ENCODE measurements at places on chromosomes 2 and 18. TPM values are rescaled to one million over a fixed set of nuclear protein-coding genes. Genes with fewer than 3 reads are reported as not detected.

Gene OTOS
- total RNA-seq = not detected

Gene KLHL14
- total RNA-seq = 1.6 TPM

Gene UGGT1
- 21.3 TPM for total RNA-seq

DNA sequence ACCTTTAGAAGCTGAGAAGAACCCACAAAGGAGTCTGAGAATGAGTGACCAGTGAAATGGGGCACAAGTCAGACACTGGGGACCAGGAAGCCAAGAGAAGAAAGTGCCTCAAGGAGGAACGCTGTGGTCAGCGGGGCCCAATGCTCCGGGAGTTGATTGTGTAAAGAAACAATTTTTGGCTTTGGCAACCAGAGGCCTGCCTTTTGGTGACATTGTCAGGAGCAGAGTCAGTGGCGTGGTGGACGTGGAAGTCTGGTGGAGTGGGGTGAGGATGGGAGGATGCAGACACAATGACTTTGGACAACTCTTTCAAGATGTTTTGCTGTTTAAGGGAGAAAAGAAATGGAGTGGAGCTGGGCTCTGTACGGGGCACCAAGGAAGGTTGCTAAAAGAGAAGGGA is 100.2 kb upstream of the SEC11C start:
- no peak for DNase-seq

DNA sequence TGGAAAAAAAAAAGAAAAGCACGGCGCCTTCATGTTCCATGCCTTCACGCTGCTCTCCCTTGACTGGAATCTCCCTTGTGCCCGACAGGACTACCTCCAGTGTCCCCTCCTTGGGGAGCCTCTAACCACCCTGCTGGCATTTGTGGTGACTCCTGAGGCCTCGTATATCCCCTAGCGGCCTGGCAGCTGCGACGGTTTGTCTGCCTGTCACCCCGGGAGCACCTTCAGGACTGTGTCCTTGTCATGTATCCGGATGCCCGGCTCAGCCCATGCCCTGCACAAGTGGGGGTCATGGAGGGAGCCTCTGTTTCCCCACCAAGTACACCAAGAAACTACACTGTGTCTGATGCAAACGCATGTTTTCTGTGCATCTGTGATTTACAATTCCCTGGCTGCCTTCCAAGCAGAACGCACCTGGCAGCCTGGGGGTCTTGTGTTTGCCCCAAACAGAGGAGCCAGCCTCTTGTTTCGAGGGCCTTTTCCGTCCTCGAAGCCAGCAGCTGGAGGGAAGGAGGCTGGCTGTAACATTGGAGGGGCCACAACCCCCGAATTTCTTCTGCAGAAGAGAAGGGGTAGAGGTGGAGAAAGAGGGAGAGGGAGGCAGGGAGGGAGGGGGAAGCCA is 18.9 kb downstream of the TWIST2 start:
- DNase-seq = no peak

DNA sequence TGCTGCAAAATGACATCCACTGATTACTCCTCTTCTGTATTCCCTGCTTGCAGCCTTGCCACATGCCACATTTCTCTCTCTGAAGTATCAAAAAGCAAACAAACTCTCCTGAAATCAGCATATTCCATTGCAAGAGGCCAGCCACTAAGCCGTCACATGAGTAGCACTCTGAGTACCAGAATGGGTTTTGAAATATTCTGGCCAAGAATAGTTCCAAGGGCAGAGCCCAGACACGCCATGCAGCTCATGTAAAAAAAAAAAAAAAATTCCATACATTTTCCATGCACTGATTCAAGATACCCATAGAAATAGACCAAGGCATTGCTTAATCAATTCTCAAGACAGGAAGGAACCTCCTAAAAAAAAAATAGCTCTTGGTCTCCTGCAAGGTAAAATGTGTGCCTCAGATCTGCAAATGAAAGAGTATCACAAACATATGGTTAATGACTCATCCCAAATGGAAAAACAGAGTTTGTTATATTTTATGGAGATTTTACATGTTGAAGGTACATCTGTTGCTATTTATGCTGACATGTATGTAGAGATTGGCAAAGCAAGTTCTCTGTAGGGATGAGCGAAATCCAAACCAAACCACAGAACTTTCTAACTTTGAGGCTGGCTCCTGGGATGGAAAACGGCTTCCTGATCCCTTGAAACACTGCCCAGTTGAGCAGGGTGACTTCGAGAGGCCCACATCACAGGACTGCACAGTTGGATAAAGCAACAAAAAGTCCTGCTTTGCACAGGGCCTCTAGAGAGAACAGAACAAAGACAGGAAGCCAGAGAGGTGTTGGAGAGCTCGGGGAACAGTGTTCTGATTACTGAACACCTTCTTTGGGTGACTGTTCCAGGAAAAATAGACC is 346.2 kb downstream of the ZNF521 start:
- no peak for DNase-seq

- DNase-seq = peak; percentile 26
Measured at GRCh38 chr2:202104286-202104870, 31.3 kb downstream of the KIAA2012 start.

DNA sequence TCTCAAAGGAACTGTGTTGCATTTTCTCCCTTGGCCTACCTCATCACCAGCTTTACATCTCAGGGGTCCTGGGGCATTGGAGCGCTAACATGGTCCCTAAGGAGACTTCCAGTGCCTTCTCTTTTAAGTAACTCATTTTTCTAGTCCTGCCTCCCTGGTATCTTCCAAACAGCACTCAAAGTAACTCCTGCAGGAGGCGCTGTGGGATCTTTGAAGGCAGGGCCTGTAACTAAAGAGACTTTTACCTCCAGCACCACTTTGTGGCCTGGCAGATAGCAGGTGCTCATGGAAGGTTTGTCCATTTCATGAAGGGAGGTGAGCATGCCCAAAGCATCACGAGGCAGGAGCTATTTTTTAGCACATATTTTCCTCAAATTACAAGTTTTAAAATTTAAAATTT is 411.0 kb upstream of the GYPC start:
- DNase-seq = peak; percentile 6

GRCh38 chr18:35291166-35291565 is 1.1 kb upstream of the ZSCAN30 start:
- DNase-seq = no peak

GRCh38 chr2:39099310-39099869 is 21.5 kb downstream of the SOS1 start:
- no peak for DNase-seq
